ENCODE measurements at places on chromosomes 16 and 17.

- no peak for DNase-seq
Observed at GRCh38 chr17:53950207-53950857, 127.6 kb downstream of the KIF2B start.

GRCh38 chr17:73973586-73974409, 229.7 kb upstream of the RPL38 start:
- DNase-seq = no peak

DNA sequence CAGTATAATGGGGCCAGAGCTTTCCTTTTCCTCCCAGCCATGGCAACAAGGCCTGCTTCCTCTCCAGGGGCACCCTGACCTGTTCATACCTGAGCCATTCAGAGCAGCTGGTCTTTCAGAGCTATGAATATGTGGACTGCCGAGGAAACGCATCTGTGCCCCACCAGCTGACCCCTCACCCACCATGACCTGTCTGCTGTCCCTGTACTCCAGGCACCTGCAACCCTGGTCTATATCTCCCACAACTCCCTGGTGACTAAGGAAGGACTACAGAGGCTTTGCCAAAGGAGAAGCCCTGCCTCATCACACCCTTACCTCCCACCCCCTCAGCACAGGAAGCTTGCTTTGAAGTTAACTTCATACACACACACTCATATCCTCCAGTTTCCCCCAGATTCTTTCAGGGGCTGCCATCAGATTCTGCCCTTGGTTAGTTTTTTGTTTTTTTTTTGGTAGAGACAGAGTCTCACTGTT, 6.0 kb downstream of the TMEM106A start:
- DNase-seq = no peak

DNA sequence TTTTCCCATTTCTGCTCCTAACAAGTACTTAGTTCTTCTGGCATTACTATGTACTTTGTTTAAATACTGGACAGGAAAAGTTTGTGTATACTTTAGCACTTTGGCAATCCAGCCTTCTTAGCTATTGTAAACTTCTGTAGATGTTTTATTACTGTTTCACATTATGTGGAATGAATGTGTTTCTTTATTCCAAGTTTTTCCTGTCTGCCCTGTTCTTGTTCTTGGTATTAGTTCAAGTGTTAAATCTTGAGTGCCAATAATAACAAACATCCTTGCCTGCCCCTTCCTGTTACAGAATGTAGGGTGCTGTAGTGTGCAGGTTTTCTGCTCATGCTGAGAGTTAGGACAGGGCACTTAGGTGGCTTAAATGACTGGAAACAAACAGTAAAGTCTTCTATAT, 7.3 kb upstream of the CAPNS2 start:
- no peak for DNase-seq

DNA sequence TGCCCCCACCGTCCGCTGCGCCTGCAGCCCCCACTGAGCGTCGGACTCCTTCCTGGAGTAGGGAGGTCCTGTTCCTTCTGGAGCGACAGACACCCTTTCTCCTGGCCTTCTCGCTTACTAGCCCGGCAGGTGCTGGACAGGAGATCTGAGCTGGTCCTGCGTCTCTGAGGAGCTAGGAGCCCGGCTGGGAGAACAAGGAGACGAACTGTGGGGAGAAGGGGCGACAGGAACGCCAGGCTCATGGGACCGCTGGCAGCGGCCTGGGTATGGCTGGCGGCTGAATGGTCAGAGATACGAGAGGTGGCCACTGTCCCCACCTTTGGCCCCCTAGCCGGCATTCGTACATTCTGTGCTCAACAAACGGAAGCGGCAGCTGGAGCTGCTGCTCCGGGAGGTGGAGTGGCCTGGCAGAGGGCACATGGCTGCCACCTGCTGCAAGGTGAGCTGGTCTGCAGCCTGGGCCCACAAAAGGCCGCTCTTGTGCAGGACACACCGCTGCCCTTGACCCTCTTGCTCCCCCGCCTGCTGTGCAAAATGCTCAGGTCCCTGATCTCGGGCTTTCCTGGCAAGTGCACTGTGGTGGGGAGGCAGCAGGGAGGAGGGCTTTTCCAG, 2066.7 kb downstream of the TP53TG3F start:
- no peak for DNase-seq

DNA sequence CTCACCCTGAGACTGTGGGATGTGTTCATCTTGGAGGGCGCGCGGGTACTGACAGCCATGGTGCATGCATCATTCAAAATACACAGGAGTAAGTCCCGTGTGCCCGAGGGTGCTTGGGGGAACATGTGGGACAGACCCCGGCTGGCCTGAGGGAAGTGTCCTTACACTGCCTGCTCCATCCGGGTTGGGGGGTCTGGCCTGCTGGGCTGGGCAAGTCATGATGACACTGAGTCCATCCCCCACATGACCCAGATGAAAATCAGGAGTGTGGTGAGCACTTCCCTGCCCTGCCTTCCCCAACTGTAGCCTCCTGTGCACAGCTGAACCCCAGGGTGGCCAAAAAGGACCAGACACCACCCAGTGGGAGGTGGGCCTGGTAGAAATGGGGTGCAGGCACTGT, 10.8 kb downstream of the TBC1D26 start:
- DNase-seq = no peak

DNA sequence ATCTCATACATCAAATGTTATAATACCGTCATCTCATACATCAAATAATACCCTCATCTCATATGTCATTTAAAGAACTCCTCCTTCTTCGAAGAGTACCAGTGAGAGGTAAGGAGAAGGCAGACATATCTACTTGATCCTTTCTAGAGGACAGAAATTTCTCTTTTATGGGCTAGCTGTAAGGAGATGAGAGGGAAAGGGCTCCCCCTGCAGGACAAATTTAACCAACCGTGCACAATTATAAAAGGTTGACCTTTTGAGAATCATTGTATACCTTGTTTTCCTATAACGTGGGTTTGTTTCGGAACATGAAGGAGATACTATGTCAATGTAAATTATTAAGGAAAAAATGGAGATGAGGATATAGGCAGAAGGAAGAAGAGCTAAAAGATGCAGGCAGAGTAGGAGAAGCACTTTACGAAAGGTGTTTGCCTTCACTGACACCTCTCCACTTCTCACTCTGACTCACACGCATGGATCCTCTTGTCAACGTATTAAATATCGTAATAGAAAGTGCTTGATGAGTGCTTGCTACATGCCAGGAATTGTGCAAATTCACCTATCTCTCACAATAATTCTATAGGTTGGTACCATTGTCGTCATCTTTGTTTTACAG, 465.9 kb upstream of the ERCC4 start:
- no peak for DNase-seq

- no peak for DNase-seq
Observed at GRCh38 chr16:13168091-13168572, 266.7 kb downstream of the SHISA9 start.

DNA sequence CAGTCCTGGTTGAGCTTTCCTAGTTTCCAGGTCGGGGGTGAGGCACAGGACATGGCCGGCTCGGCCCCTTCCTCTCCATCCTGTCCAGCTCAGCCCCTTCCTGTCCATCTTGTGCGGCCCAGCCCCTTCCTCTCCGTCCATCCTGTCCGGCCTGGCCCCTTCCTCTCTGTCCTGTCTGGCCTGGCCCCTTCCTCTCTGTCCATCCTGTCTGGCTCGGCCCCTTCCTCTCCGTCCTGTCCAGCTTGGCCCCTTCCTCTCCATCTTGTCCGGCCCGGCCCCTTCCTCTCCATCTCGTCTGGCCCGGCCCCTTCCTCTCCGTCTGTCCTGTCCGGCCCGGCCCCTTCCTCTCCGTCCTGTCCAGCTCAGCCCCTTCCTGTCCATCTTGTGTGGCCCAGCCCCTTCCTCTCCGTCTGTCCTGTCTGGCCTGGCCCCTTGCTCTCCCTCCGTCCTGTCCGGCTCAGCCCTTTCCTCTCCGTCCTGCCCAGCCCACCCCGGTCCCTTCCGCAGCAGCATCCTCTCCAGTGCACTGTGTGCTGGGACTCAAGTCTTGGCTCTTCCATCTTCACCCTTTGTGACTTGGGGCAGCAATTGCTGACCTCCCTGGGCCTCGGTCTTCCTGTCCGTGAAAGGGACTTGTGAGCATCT, 5.5 kb upstream of the ZNF750 start:
- DNase-seq = no peak

DNA sequence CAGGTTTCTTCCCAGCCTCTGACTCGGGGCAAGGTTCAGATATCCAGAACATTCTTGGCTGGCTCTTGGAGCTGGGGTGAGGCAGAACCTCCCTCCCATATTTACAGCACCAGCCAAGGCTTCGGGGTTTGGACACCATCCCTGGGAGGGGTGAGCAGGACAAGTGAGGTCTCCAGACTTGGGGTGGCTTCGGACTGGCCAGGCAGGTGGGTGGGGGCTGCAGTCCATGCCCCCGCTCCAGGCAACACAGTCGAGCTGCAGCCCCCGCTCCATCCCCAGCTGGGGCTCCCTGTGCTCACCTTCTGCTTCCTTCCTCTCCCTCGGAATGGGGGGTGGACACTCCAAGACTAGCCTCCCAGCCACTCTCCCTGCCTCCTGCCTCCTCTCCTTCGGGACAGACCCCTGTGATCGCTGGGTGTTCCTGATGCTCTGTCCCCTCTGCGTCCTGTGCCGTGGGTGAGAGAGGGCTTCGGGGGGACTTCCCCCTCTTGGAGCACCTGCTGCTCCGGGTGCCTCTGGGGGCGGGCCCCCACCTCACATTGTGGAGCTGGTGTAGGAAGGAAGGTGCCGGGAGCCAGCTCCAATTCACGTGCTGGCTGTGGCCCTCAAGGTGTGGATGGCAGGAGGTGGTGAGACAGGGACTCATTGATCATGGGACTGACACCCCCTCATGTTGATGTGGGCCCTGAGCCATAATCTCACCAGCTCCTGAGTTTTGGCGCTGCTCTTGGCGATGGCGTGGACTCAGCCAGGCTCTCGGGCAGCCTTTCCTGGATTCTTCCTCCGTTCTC, 189.2 kb downstream of the SEC14L1 start:
- DNase-seq = no peak

DNA sequence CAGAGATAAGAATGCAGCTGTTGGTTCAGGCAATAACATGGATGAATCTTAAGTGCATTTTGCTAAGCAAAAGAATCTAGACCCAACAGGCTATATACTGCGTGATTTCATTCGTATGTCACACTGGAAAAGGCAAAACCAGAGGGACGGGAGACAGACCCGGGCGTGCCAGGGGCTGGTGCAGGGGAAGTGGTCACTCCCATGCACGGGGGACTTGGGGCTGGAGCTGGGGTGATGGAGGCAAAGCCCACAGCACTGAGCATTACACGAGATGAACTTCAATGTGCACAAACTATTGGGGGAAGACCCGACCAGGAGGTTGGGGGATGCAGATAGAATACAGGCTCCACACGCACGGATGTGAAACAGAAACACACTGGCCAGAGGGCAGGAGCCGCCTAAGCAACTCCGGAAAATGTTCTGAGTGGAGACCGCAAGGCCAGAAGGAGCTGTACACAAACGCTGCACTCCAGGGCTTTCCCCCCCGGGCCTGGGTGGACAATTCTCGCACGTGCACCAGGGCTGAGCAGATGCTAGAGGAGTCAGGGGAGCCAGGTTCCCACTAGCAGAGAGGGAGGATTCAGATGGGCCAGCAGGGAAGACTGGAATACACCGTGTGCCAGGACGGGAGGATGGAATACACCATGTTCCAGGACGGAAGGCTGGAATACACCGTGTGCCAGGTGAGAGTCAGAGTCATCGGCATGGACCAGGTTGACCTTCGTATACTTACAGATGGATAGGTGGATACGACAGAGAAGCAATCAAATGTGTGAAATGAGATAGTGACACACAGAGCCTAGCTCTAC, 11.3 kb downstream of the LMF1 start:
- no peak for DNase-seq

DNA sequence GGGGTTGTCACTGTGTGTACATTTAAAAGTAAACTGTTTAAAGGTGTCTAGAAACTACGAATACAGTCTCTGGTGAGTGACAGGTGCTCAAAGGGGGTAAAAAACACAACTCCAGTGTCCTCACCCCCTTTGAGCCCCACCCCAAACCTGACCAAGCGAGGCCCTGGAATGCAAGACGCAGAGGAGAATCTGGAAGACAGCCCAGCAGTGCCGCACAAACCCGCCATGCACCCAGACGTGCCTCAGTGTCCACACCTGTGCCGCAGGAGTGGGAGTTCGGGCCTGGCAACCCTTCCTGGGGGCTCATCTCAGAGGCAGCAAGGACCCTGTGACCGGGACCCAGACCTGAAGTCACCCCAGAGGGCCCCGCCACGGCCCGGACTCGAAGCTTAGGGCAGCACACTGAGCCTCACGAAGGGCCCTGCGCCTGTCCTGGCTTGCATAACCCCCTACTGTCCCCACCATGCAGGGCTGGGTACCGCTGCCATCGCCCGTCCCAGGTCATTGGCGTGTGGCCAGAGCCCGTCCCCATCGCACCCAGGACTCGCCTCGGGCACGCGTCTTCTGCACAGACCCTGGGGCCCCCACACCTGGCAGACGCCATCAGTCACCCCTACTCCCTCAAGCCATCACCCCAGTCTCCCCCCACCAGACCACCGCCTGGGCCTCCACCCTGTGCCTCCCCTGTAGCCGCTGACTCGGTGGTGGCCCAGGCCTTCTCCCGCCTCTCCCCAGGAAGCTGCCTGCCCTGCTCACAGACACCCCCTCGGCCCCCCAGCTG, 33.0 kb upstream of the ZC3H18 start:
- no peak for DNase-seq

- DNase-seq = no peak
Observed at GRCh38 chr16:73043828-73044467, 4.0 kb downstream of the ZFHX3 start.

GRCh38 chr16:56547949-56548567, 16.8 kb upstream of the MT4 start:
- DNase-seq = no peak

- DNase-seq = no peak
Observed at GRCh38 chr17:16939208-16939576, 32.7 kb downstream of the TNFRSF13B start.

- no peak for DNase-seq
Observed at GRCh38 chr17:7714721-7715594, 2.6 kb upstream of the DNAH2 start.

DNA sequence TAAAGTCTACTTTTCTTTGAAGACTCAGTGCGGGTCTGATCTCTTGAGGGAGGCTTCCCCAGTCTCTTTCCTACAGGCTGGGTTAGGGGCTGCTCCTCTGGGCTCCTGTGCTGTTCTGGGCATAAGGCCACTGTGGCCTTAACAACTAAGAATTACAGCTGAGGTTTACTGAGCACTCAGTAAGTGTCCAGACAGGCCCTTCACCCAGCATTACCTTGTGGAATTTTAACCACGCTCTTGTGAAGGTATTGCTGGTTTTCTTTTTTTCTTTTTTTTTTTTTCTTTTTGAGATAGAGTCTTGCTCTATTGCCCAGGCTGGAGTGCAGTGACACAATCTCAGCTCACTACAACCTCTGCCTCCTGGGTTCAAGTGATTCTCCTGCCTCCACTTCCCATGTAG, 3.6 kb upstream of the CA4 start:
- DNase-seq = no peak

GRCh38 chr16:67764158-67764667, 42.1 kb downstream of the RANBP10 start:
- DNase-seq = no peak

- DNase-seq = no peak
Observed at GRCh38 chr17:37741341-37742115, 3.3 kb downstream of the HNF1B start.

GRCh38 chr16:81610144-81610842, 165.7 kb downstream of the CMIP start:
- DNase-seq = no peak
